ENCODE measurements at places on chromosomes 4 and X.

GRCh38 chr4:110637408-110638088 lies 14.7 kb upstream of the PITX2 start:
- DNase-seq, result no peak

- DNase-seq, result no peak
These were observed 1076.8 kb downstream of the PDHA2 start for GRCh38 chr4:96916711-96917110.

- DNase-seq, result no peak
These were observed 341.4 kb upstream of the INTU start for GRCh38 chr4:127291316-127291715.

DNA sequence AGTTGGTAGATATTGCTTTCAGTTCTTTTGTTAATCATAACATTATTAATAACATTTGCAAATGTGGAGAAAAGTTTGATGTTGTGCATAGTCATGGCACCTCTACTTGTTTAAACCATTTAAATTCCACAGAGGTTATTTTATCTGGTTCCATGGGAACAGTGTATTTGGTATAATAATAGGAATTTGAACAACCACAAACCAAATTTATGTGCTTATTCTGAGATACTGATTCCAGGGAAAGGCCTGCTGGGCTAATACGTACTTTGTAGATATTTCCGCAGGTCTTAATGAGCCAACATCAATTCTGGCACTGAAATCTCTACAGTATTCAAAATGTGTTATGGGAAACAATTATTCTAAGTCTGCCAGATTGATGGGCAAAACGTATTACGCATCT lies 319.0 kb downstream of the DKK2 start:
- DNase-seq, result no peak

- DNase-seq, result no peak
These were observed 31.0 kb downstream of the RAB40A start for GRCh38 chrX:103488332-103488731.

- no peak for DNase-seq
These were observed 54.5 kb downstream of the LDB2 start for GRCh38 chr4:16843831-16844508.

- DNase-seq, result no peak
These were observed 932 bp upstream of the LEF1 start for GRCh38 chr4:108169664-108170063.

DNA sequence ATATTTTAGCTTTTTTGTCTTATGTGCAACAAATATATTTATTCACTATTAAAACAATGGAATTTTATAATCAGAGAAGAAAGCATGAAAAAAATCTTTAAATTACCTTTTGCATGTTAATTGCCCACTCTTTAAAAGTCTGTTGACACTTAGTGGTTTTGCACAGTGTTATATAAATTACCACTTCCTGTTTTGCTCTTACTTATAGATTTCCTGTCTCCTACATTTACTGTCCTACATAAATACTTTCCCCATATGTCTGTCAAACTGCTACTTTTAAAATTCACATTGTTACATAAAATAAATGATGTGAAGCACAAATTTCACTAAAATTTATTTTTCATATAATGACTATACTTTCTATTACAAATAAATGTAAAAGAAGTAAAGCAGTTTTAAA lies 161.1 kb upstream of the NDST4 start:
- no peak for DNase-seq

GRCh38 chrX:120251471-120252011 lies 929 bp downstream of the ZBTB33 start:
- DNase-seq, result no peak

GRCh38 chrX:46366381-46367207 lies 178.6 kb downstream of the ZNF674 start:
- no peak for DNase-seq

DNA sequence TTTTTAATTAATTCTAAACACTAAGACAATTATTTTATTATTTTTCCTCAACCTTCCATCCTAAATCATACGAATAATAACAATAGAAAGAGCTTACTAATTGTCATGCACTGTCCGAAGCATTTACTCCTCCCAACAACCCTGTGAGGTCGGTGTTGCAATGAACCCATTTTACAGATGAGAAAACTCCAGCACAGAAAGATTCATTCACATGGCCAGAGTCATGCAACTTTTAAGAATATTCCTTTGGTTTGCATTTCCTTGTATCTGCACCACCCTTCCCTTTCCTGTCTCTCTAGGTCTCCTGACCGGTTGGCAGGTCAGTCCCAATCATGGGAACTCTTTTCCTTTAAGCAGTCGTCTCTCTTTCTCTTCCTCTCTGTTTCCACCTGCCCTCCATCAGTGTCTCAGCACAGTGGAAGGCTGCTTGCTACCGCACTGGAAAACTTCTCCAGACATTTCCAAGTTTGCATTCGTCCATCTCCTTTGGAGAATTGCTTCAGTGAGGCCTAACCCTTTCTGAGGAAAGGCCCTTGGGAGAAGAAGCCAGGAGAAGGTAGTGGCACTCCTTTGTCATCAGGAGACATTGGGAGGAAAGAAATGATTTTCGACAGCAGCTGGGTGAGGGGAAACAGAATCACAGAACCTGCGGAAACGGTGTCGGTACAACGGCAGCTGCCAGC lies 1.9 kb upstream of the TMSB4X start:
- DNase-seq, result no peak

DNA sequence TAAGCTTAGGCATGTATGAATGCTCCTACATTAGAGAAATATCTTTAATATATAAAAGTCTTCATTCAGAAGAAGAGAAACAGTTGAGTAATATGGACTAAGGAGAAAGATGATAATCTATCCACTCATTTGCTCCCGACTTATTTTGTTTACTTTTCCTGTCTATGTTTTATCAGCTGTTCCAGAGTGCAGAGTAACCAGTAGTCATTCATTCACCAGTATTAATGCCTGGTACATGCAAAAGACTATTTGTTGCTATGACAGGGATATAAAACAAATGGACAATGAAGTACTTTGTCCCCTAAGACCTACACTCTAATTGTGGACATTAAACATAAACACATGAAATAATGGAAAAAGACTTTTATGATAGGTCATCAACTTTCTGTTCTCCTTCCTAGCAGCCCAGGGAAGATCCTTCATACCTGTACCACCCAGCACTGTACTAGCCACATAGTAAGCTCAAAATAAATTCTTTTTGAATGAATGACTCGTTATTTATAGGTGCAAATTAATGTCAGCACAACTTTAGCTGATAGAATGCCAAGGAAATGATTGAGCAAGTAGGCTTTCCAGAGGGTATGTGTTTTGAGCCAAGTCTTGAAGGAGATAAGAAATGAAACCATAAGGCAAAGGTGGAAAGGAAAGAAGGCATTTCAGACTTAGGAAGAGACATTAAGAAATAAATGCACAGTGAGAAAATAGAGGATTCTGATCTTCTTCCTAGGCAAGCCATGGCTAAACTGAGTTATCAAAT lies 45.0 kb upstream of the IL13RA1 start:
- no peak for DNase-seq

All from T-helper 22 cell (primary cell).